GM04503 (cell line): ENCODE measurements at places on chromosomes 2 and 18.

- no peak for DNase-seq
Observed at GRCh38 chr2:132560562-132560961, 109.4 kb downstream of the LYPD1 start.

DNA sequence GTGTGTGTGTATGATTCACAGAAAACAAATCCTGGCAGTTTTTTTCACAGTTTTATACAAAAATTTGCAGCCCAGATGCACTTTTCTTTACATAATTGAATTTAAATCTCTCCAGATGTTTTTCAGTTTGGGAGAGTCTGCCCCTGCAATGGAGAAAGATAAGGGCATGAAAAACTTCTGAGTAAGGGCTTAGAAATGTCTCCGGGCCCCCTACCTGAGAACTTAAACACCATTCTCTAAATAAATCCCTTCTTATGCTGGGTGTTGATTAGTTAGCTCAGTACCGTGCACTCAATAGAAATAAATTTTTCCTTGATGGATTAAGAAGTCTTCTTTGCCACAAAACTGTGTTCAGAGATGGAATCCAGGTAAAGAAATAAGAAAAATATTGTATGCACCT is 64.5 kb downstream of the DPP4 start:
- no peak for DNase-seq

DNA sequence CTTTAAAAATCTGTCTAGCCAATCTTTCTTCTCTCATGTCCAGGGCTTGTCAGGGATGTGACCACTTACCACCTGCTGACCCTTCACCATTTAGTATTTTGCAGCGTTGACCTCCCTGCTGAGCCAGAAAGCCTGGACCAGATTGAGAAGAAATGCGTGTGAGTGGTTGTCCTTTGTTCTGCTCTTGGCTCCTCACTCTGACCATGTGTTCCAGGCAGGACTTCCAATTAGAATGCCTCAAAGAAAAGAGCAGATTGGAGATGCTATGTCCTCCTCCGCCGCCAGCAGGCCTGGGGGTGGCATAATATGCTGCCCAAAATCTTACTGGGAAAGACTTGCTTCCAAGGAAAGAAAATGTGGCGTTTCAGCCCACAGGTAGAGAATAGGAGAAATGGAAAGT is 894.1 kb downstream of the SLC4A3 start:
- DNase-seq, result no peak

GRCh38 chr2:43224131-43224570 is 2.3 kb downstream of the ZFP36L2 start:
- peak; percentile 12 for DNase-seq

- DNase-seq, result no peak
Observed at GRCh38 chr2:105839793-105840192, 95.1 kb downstream of the NCK2 start.

DNA sequence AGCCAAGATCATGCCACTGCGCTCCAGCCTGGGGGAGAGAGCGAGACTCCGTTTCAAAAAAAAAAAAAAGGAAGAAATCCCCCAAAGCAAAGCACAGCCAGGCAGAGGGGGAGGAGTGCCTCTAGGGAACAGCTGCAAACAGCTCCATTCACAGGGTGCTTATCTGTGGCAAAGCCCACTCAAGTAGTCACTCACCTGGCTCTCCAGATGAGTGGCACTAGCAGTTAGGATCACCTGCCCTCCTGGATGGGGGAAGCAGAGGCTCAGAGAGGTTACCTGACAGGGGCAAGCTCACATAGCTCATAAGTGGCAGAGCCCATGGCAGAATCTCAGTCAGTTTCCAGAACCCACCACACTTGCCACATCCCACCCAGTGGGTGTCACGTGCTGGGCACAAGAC is 30.3 kb downstream of the TFCP2L1 start:
- no peak for DNase-seq
